ENCODE measurements at places on chromosomes 12 and 14.

DNA sequence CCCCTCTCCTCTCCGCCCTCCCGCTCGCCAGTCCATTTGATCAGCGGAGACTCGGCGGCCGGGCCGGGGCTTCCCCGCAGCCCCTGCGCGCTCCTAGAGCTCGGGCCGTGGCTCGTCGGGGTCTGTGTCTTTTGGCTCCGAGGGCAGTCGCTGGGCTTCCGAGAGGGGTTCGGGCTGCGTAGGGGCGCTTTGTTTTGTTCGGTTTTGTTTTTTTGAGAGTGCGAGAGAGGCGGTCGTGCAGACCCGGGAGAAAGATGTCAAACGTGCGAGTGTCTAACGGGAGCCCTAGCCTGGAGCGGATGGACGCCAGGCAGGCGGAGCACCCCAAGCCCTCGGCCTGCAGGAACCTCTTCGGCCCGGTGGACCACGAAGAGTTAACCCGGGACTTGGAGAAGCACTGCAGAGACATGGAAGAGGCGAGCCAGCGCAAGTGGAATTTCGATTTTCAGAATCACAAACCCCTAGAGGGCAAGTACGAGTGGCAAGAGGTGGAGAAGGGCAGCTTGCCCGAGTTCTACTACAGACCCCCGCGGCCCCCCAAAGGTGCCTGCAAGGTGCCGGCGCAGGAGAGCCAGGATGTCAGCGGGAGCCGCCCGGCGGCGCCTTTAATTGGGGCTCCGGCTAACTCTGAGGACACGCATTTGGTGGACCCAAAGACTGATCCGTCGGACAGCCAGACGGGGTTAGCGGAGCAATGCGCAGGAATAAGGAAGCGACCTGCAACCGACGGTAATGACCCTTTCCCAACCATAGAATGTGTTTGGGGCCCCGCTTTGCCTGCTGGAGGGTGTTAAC, 615 bp downstream of the CDKN1B start:
- no peak for DNase-seq

DNA sequence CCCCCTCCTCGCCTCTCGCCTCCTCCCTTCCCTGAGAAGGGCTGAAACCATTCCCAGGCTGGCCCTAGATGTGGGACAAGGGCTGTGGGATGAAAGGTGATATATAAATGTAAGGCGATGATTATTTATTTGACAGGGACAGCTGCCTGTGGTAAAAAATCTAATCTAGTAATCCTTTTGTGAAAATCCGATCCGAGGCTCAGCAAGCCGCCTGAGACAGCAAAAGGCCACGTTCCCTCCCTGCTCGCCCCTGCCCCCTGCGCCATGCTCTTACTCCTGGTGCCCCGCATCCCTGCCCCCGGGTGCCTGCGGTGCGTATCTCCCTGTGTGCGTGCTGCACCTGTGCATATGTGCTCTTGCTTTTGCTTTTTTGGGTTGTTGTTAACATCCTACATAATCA, 65.2 kb downstream of the TSPAN9 start:
- no peak for DNase-seq

- DNase-seq: no peak
These were observed 20.0 kb upstream of the MORN3 start for GRCh38 chr12:121689430-121689829.

- DNase-seq: no peak
These were observed 19.9 kb downstream of the CDKN1B start for GRCh38 chr12:12736759-12737676.

GRCh38 chr12:7512553-7512952, 9.0 kb upstream of the CD163 start:
- DNase-seq: peak; percentile 18

DNA sequence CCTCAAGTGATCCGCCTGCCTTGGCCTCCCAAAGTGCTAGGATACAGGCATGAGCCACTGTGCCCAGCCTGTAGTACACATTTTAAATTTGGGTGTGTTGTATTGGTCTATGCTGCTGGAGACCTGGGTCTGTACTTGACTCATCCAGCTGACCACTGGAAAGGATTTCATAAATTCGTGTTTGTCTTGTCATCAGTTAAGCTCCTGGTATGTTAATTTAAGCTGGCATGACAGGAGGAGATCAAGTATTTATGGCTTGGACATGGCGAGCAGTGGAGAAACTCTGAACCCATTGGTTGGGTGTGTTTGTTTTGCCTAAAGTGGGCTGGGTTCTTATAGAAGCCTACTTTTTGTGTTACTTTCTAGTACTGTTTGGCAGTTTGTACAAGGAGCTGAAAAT, 24.2 kb downstream of the YY1 start:
- DNase-seq: no peak

- peak; percentile 45 for DNase-seq
These were observed 166.7 kb upstream of the E2F7 start for GRCh38 chr12:77232045-77232444.

DNA sequence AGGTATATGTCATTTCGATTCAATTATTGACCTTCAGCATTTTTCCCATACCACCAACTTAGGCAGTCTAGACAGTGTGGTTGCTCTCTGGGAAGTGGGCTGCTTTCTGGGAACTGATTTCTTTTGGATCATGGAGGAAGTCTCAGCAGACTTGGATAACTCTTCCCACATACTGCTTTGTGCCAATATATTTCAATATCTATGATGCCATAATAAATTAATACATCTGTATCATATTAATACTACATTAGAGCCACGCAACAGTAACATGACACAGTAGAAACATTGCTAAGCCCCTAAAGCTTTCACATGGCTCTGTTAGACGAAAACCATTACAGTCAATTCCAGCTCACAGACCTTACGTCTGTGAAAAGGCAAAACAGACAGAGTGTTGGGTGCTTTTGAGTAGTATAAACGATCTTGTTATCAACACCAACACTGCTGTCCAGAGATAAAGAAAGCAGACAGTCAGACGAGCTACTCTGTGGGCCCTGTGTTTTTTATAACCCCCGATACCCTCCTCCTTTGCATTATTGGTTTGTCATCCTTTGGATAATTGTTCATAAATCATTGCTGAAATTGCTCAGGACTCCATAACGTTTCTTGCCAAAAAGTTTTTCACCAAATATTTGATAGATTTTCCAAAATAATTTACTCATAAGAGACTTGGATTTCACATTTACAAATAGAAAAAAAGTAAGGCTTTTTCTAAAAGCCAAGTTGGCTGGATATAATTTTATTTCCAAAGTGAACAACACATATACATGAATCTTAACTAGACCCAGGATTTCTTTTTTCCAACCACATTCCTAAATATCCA, 439.7 kb downstream of the ADAMTS20 start:
- DNase-seq: no peak

GRCh38 chr12:110281549-110282299, 677 bp downstream of the ATP2A2 start:
- DNase-seq: no peak

DNA sequence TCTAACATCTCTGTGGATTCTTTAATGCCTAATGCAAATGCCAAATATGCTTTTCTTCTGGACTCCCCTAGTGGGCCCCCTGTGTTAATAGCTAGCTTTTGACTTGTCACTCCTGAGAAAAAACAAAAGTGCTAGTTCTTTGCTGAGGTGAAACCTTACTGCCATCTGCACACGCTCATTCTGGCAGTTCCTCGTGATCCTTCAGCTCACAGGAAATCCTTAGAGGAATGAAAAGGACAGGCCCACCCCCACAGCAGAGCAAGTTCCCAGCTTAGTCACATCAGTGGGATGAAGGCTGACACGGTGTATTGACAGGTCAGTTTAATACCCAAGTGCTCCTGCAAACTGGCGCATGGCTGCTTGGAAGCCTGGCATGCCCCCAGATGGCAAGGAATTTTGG, 165.1 kb upstream of the ATP2B1 start:
- no peak for DNase-seq

DNA sequence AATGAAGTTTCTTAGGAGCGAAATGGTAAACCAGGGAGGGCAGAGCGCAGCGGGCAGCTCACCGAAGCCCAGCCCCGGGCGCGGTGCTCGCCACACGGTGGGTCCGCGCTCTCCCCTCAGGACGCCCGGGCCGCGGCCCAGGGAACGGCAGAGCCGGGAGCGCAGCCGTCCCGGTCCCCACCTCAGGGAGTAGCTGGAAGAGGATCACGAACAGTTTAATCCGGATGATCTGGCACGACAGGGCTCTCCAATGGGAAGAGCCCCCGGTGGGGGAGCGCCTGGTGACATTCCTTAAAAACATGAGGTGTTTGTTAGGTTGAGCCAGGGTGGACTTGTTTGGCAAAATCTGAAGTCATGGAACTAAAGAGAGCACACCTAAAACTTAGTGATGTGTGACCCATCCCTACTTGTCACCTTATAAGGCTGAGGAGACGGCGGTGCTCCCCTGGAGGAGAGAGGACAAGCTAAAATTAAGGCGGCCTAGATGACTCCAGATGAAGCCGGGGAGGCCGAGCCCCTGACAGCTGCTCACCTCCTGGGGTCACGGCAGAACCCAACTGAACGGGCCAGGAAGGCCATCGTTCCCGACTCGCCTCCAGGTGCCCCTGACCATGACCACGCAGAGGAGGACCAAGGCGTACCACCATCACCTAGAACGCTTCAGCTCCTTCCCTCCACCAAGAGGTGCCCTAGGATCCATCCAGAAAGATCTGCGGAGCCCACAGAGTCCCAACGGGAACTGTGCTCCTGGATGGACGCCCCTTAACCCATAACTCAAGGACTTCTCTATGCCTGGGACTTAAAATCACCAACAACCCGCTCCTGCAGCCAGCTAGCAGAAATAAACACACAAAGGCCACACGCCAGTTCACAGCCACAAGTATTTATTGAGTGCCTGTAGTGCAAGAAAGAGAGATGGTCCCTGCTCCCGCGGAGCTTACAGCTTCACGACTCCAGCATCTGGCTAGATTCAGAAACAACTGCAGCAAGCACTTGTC, 866 bp upstream of the PITPNM2 start:
- no peak for DNase-seq

DNA sequence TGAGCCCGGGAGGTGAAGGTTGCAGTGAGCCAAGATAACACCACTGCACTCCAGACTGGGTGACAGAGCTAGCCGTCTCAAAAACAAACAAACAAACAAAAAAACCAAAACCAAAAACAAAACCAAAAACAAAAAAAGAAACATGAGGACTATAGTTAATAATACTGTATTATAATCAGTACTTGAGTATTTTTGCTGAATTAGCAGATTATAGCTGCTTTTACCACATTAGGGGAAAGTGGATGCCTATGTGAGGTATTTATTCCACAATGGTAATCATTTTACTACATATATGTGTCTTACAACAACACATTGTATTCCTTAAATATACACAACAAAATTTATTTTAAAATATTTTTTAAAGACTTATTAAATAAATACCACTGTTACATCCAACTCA, 101.4 kb upstream of the PPP4R3A start:
- no peak for DNase-seq

DNA sequence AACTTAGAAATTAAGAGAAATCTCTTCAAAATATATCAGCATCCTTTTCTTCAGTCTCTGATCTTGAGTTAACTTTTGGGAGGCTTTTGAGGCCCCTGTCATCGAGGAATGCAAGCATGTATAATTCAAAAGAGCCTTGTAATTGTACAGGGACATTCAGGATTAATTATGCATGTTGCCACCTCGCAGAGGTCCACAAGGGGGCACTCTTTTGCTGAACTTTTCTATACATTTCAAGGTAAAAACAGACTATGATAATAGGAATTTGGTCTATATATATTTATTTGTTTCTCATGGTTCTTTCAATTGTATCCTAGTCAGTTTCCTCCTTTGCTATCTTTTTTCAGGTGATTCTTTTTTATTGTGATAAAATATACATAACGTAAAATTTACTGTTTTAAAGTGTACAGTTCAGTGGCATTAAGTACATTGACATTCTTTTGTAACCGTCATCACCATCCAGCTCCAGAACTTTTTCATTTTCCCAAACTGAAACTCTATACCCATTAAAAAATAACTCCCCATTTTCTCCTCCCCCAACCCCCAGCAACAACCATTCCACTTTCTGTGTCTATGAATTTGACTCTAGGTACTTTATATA, 47.0 kb upstream of the SLC2A13 start:
- DNase-seq: peak; percentile 6

DNA sequence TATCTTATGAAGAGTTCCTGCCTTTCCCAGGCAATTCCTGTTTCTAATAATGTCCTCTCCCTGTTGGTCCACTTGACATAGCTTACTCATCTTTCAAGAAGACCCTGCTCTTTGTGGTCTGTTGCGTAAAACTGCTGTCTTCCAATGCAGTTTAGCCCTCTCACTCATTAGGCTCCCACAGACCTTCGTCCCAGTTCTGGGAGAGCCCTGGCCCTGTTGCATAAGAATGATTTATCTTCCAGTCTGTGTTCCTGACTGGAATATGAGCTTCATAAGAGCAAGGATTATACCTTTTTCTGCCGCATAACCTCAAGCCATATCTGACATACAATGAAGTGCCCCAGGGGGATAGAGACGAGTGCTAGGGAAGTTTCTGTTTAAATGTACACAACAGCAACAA, 365.9 kb upstream of the NOVA1 start:
- no peak for DNase-seq
